Activated naive CD8-positive, alpha-beta T cell treated with anti-CD3 and anti-CD28 coated beads for 36 hours (primary cell): ENCODE measurements at places on chromosomes 16 and 17.

GRCh38 chr16:27214084-27214961 is 11.0 kb downstream of the KDM8 start:
- DNase-seq = no peak

GRCh38 chr17:58092797-58093385 is 9.7 kb downstream of the DYNLL2 start:
- DNase-seq = no peak

DNA sequence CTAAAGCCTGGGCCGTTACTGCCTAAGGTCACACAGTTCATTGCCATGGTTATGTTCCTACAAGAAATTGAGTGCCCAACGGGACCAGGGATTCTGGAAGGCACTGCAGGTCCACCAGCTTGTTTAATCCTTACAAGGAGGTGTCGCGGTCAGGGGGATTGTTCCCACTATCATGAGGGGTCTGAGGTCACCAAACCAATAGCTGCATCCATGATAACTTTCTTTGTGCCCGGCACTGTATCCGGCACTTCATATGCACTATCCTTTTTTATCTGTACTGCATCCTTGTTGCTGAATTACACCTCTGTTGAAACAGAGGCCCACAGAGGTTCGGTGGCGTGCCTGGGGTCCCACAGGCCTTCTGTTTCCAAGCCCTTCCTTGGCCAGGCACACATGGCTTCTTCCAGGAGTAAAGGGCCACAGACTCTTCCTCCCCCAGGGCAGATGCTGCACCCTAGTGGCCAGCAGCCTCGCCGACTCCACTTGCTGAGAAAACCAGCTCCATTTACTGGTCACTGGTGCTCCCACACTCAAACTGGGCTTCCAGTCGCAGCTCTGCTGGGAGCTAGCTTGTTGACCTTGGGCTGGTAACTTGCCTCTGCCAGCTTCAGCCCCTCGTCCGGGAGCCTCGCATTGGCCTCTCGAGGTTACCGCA is 82.0 kb upstream of the PLCG2 start:
- DNase-seq = peak; percentile 23

- DNase-seq = no peak
Observed at GRCh38 chr16:85751698-85752501, 1.0 kb upstream of the C16orf74 start.

DNA sequence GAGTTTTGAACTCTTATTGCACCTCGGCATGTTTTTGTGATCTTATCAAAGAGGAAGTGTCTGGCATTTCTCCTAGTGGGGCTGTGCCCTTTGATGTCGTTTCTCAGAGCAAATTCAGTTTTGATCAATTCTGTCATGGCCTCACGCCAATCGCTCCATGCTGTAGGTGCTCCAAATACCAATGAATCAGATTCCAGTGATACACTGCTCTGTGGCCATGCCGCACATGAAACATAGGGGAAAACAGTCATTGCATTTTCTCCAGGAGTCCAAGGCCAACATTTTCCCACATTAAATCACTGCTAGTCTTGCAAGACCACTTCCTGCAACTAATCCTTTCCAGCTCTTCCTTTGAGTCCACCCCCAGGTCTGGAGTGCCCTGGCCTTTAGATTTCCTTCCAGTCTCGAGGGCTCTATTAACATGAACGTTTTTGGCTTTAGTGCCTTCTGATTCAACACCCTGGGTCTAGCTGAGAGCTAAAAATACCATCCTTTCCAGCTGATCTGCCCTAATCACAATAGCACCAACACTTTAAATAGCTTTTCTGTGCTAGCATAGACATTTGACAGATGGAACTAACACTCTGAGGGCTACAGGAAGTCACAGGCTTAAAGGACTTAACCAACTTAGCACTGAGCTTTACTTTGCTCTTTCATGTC is 18.2 kb upstream of the RASL10B start:
- DNase-seq = no peak

DNA sequence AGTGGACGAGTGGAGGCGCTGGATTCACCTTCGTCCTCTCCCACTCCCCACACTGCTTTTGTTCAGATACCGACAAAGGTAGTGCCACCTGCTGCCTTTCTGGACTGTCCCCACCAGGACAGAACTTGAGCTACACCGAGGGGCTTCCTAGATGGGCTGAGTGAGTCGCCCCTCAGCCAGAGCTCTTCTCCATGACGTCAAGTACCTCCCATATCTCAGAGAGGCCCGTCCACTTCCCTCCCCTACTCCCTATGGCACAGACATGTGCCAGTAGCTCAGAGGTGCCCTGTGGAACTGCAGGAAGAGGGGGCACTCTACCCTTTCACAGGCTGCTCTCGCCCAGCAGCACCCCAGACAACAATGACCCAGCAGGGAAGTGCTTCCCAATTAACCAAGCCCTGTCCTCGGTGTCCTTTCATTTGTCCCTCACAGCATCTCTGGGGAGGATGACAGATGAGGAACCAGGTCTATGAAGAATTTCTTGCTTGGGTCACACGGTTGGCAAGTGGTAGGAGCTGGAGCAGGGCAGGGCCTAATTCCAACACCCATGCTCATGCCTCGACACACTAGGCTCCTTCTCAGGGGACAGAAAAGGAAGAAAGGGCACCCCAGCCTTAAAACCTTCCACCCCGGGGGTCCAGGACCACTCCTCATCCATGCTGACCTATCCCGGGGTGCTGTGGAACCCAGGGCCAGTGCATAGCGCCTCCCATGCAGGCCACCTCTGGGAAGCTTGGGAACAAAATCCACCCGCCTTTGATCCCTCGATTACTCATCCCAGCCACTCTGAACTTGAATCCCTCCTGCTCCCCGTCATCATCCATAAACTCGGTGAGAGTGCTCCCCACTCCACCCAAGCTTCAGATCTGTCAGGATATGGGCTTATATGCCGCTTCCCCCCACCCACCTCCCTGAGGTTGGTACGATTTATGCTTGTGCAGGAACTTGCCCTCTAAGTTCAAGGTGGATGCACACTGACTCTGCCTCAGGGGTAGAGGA is 51.7 kb downstream of the WNT3 start:
- no peak for DNase-seq

DNA sequence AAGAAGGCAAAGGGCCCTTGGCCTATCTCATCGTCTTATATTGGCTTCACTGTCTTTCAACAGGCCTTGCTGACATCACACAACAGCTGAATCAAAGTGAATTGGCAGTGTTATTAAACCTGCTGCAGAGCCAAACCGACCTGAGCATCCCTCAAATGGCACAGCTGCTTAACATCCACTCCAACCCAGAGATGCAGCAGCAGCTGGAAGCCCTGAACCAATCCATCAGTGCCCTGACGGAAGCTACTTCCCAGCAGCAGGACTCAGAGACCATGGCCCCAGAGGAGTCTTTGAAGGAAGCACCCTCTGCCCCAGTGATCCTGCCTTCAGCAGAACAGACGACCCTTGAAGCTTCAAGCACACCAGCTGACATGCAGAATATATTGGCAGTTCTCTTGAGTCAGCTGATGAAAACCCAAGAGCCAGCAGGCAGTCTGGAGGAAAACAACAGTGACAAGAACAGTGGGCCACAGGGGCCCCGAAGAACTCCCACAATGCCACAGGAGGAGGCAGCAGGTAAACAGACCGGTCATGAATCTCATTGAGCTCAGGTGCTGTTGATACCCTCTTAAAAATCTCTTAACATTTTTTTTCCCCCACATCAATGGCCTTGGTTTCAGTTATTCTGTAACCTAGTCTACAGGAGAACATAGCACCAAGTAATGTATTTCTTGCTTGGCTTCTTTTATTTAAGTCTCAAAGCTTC is 64.7 kb downstream of the CDK12 start:
- no peak for DNase-seq
